ENCODE measurements at places on chromosomes 7 and 10.
A peak's percentile ranks its signal among the peaks of the same experiment; 100 is the strongest.

DNA sequence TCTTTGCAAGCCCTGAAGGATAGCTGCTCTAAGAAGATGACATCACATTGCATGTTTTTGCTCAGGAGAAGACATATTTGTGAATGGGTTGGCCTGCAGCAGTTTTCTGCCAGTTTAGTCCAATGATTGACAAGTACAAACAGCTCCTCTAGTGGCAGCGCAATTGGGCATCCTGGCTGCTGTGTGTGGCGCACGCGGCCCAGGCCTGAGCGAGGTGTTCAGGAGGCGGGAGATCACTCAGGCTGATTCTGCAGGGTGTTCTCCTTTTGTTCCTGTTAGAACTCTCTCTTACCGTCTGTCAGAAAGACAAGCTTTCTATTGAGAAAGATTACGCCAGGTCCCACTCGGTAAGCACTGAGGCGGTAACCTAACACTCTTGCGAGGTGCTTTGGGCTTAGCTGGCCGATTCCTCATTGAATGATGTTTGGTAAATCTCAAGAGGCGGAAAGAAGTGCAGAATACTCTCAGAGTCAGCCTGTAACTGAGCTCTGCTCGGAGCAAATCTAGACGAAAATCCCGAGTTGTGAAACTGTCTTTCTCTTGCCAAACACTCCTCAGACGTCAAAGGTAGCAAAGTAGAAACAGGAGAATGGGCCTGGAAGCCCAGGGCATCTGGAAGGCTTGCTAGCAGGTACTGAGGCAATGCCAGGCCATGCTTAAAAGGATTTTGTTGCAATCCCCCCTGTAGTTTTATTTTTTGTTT is 219.2 kb upstream of the BMPER start:
- no peak for DNase-seq

DNA sequence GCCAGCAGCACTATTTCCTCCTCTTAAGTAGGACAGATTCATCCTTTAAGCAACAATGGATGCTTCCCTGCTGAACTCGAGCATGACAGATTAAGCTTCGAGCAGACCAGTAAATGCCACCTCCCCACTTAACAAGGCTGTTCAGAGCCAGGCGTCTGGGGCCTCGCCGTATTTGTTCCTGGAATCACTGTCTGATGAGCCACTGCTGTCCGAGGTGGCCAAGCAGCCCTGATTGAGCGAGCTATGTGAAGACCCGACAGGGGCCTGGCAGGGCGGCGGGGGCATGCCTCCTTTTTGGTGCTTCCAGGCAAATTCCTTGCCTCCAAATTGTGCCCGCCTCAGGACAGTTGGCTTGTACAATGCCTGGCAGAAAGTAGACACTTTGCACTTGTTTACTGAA is 862.6 kb downstream of the NRG3 start:
- no peak for DNase-seq

GRCh38 chr10:15353471-15354017 is 17.5 kb downstream of the FAM171A1 start:
- no peak for DNase-seq

GRCh38 chr10:79483299-79483698 is 29.0 kb upstream of the EIF5AL1 start:
- no peak for DNase-seq

DNA sequence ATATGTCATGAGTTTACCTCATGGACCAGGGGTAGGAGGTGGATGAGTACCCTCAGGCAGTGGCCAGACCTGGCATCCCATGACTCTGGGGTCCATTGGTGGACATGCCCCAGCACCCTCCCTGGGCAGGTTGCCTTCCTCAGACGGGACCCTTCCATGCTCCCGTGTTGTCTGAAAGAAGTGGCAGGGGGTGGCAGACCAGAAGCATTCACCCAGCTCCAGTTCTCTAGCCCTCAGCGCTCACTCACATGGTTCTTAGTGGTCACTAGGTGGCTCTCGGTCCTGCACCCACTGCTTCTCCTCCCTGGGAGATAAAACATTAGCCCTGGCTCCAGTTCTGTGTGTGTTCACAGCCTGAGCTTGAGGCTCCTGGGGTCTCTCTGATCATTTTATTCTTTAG is 6.0 kb downstream of the RBP3 start:
- no peak for DNase-seq

- DNase-seq, result no peak
These were observed 296.9 kb downstream of the NRG3 start for GRCh38 chr10:82171899-82172298.

GRCh38 chr7:147664541-147664940 is 926.0 kb upstream of the C7orf33 start:
- DNase-seq, result no peak

GRCh38 chr10:6988654-6989053 is 408.6 kb upstream of the PRKCQ start:
- no peak for DNase-seq

DNA sequence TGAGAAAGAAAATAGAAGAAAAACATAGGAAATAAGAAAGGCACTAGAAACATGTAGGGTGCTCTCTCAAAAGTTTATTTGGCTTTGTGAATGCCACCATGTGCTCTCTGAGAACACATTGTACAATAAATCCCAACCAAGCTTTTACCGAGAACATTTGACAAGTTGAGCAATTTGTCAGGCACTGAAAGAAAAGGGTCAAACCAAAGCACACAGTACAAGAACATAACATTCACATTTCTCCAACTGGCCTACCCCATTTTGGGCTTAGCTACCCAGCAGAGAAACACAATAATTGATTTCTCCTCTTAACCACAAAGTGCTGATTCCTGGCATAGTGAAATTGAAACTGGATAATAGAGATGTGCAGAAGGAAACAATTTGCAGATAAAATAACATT is 69.2 kb upstream of the SLC39A12 start:
- no peak for DNase-seq

GRCh38 chr10:125190946-125191345 is 30.6 kb upstream of the CTBP2 start:
- no peak for DNase-seq

DNA sequence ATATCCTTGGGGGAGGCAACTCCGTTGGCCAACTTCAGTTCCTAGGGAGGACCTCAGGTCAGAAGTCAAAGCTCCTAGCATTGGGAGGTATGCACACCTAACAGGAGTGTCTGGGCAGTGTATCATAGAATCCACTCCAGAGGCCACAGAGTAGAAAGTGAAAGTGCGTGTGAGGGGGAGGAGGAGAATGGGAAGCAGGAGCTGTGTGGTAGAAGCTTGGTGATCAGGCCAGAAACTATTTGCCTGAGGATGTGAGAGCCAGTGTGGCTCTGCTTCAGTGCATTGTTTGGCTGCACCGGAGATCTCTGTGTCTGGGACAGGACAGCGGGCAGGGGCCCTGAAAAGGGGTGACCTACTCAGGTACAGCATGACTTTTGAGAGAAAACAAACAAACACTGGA is 557.4 kb upstream of the VSTM2A start:
- DNase-seq, result no peak

- peak; percentile 13 for DNase-seq
These were observed 1.3 kb downstream of the ABCB1 start for GRCh38 chr7:87599336-87599735.

DNA sequence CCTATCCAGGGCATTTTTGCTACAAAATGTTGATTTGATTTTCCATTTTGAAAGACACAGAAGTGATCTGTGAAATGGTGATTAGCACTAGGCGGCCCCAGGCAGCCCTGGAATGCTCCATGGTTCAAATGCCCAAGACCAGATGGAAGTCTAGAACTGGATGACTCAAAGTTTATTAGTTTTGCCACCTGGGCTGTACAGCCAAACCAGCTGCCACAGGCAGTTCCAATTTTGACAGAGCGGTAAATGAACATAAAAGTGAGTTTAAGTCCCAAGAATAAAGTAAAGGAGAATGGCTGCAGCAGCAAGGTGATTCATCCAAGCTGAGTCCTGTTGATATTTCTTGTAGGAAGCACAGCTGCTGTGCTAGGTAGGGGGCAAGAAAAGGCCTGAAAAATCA is 180.5 kb downstream of the SUGCT start:
- DNase-seq, result no peak

GRCh38 chr7:128005117-128005516 is 26.1 kb downstream of the LRRC4 start:
- no peak for DNase-seq

DNA sequence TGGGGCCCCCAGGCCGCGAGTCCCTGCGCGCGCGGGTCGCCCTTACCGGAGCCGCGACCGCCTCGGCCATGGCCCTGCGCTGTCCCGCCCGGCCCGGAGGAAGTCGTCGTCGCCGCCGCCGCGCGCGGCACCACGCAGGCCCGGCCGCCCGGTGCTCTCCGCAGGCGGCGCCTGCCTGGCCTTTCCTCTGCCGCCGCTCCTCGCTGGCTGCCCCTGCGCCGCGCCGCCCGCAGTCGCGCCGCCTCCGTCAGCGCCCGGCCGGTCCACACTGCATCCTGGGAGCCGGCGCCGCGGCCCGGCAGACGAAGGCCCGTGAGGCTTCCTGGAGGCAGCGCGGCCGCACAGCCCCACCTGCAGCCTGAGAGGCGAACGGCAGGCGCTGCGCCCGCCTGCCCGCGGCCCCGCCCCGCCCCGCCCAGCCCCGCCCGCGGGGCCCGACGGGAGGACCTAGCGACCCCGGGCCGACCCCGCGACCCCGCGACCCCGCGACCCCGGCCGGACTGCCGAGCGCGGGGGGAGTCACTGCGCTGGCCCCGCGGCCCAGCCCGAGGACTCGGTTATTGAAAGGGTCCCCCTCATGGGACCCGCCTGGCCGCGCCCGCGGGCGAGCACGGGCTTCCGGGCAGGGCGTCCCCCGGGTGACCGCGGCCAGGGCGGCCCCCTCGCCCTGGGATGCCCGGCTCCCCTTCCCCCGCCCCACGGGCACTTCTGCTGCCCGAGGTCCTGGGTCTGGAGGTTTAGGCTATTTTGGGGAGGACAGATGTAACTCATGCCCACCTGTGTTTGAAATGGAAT is at the start of gene ZNF746:
Gene ZNF746, minus strand, starts transcription at position 343 of the 795 bp plus-strand sequence. Its CDS starts 273 bp downstream, at position 70.
- DNase-seq, result peak; percentile 68

DNA sequence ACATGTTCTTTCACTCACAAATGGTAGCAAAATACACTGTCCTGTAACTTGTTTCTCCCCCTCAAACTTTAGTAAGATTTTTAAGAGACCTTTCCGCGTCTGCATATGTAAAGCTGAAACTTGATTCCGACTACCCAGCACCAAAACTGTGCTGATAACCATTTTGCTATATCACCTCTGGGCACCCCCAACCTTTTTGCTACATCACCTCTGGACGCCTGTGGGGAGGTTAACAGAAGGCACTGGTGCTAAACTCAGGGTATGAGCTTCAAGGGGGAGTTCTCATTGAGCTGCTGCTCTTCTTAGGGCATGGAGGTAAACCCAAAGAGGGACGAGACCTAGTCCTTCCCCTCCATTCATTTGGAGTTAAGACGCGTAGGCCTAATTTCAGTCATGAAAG is 67.6 kb upstream of the NFE2L3 start:
- no peak for DNase-seq

DNA sequence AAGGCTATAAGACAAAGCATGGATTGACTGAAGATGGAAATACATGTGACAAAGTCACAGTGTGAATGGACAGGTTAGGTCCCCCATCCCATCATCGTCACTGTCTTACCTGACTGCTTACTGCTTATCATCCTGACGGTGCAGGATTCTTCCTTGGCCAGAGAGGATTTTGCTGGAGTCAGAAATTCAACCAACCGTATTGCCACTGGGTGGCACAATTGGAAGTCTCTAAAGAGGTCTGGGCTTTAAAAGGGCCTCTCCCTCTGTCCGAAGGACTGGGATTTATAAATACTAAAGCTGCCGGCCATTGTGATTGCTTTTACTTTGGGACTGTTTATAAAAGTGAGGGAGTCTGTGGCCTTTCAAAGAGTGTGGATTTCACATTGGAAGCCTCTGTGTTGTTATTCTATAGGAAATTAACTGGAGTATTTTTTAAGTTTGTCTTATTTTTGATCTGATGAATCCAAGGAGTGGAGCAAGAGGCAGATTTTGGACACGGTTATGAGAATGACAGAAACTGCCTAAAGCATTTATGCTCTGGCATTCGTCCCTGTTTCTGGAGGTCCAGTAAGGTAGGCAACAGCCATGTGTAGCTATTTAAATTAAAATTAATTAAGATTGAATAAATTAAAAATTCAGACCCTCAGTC is 113.3 kb upstream of the CREB5 start:
- no peak for DNase-seq

- DNase-seq, result no peak
These were observed 81.8 kb downstream of the NT5C2 start for GRCh38 chr10:103111031-103111917.

DNA sequence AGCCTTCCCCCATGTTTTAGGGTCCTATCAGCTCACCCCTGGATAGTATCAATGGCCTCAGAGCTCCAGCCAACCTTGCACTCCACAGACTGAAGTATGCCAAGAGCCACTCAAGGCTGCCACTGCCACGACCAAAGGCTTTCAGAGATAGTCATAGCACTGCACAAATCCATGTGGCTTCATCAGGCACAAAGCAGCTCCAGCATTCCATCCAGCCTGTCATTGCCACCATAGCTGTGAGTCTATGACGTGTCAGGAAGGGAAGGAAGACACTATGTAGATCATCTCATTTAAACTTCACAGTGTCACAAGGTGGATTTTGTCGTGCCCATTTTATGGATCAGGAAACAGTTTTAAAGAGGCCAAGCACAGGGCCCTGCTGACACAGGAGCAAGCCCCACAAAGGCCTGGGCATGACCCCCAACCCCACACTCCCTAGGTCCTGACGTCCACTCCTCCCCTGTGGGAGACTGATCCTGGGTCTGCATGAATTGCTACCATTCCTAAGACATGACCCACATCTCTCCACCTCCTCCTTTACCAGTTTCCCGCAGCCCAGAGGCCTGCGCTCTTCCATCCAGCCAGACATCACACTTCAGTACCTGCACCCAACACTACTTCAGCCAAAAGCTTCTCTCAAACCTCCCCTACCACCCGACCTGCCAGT is 119.4 kb downstream of the DIP2C start:
- DNase-seq, result no peak

- DNase-seq, result no peak
These were observed 4.7 kb downstream of the LRWD1 start for GRCh38 chr7:102469351-102469971.

GRCh38 chr10:44674536-44675386 is 236.4 kb upstream of the TMEM72 start:
- DNase-seq, result no peak

- no peak for DNase-seq
These were observed 1.3 kb downstream of the SLC26A4 start for GRCh38 chr7:107661865-107662379.

GRCh38 chr10:61975391-61975932 is 74.0 kb downstream of the ARID5B start:
- DNase-seq, result no peak

DNA sequence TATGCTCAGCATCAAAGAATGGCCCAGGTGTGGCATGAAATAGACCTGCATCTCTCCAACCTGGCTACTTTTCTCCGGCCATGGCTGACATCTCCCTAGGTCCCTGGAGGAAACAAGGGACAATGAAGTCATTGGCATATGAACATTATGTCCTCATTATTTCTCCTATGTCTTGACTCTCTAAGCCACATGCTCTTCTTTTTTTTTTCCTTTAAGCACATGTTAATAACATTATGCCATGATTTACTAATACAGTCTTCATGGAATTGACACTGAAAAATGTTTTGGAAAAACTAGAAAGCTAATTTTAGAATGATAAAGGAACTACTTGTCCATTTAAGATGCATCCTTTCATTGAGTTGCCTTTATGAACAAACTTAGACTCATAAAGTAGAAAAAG is 628.9 kb downstream of the TNS3 start:
- no peak for DNase-seq

- no peak for DNase-seq
These were observed 168.9 kb upstream of the ASAH2 start for GRCh38 chr10:50420196-50420595.

GRCh38 chr10:78584266-78584665 is 484.5 kb upstream of the ZMIZ1 start:
- DNase-seq, result no peak
